ENCODE measurements at places on chromosomes 5 and 9. TPM values are rescaled to one million over a fixed set of nuclear protein-coding genes. Genes with fewer than 3 reads are reported as not detected.

Gene PTTG1
- total RNA-seq, result 234 TPM

Gene CER1
- total RNA-seq, result not detected

Gene IFNA21
- not detected for total RNA-seq

Gene N4BP3
- 4.1 TPM for total RNA-seq

Gene ENC1
- total RNA-seq, result 0.25 TPM

Gene GABRA1
- total RNA-seq, result not detected

Gene ALDH7A1
- not detected for total RNA-seq

Gene HMGCR
- total RNA-seq, result 178 TPM

Gene CXCL14
- total RNA-seq, result not detected

Gene CSF1R
- not detected for total RNA-seq

Gene KCTD16
- total RNA-seq, result 0.11 TPM

Gene TMCO6
- total RNA-seq, result 29.9 TPM

Gene SLC6A7
- total RNA-seq, result not detected

Gene NFIB
- total RNA-seq, result 1.0 TPM

Gene ASS1
- not detected for total RNA-seq
